ENCODE measurements at places on chromosomes 1 and 21.

DNA sequence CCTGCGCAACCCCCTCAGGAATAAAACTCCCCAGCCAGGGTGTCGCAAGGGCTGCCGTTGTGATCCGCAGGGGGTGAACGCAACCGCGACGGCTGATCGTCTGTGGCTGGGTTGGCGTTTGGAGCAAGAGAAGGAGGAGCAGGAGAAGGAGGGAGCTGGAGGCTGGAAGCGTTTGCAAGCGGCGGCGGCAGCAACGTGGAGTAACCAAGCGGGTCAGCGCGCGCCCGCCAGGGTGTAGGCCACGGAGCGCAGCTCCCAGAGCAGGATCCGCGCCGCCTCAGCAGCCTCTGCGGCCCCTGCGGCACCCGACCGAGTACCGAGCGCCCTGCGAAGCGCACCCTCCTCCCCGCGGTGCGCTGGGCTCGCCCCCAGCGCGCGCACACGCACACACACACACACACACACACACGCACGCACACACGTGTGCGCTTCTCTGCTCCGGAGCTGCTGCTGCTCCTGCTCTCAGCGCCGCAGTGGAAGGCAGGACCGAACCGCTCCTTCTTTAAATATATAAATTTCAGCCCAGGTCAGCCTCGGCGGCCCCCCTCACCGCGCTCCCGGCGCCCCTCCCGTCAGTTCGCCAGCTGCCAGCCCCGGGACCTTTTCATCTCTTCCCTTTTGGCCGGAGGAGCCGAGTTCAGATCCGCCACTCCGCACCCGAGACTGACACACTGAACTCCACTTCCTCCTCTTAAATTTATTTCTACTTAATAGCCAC lies 696 bp downstream of the TGFB2 start:
- no peak for DNase-seq

- DNase-seq, result no peak
These were observed 16.5 kb upstream of the MPZL1 start for GRCh38 chr1:167705250-167705649.

- DNase-seq, result no peak
These were observed 1912.9 kb downstream of the MRPL39 start for GRCh38 chr21:23694390-23694789.

GRCh38 chr1:218633238-218633988 lies 288.3 kb downstream of the TGFB2 start:
- DNase-seq, result no peak

All from NCI-H1436 treated with DMSO at 0.1 percent for 48 hours (cell line).